Type B pancreatic cell (in vitro differentiated cells): ENCODE measurements at places on chromosomes 11 and 22.

DNA sequence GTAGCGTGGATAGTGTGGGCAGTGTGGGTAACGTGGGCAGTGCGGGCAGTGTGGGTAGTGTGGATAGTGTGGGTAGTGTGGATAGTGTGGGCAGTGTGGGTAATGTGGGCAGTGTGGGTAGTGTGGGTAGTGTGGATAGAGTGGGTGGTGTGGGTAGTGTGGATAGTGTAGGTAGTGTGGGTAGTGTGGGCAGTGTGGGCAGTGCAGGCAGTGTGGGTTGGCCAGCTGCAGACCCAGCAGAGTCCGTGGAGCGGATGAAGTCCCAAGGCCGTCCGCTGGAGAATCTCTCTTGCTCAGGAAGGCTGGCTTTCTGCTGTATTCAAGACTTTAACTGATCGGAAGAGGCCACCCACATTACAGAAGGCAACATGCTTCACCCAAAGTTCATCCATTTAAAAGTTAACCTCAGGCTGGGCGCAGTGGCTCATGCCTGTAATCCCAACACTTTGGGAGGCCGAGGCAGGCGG, 26.1 kb upstream of the KRTAP5-6 start:
- H3K27me3 ChIP-seq: peaks cover 52% of the 10 kb centered on the region
- DNase-seq: no peak
- H3K4me1 ChIP-seq: peaks cover 24% of the 10 kb centered on the region
- no peak overlapping the region for H3K4me3 ChIP-seq
- H3K27ac ChIP-seq: no peak overlapping the region

DNA sequence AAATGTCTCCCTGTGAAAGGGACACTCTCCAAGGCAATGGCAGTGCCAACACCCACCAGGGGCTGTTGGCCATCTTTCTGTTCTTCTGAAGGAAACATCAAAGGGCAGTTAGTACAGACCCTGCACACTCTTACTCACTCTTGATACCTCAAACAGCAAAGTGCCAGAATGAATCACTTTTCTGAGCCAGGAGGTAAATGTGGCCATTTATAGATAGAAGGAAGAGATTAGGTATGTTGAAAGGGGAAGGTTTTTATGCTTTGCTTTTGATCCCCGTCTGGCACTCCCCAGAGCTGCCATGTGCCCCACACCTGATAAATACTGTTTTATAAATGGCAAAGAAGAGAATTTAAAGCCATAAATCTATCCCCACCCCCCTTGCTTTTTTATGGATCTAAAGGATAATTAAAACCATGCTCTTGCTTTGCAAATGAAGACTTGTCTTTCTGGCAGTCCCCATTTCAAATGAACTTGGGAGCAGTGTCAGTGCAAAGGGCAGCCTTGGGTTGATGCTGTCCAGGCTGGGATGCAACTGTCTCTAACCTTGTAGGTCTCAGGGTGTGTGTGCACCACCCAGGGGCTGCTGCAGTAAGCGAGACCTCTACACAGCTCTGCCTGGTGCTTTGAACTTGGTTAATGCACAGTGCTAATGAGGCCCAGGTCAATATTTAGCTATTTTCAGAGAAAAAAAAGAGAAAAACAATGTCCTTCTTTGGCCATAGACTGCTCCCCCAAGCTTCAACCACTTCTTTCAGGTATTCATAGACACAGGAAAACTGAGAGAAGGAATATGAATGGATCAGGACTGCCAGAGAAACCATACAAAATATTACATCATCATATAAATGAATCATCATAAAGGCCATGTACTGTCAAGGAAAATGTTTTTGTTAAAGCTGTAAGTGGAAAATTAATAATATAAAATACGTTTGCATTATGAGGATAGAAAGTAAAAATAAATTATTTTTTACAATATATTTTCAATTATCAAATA, 207.5 kb downstream of the ETS1 start:
- H3K36me3 ChIP-seq: no peaks in the 10 kb centered on the region
- DNase-seq: no peak
- H3K4me1 ChIP-seq: peaks cover 4% of the 10 kb centered on the region

DNA sequence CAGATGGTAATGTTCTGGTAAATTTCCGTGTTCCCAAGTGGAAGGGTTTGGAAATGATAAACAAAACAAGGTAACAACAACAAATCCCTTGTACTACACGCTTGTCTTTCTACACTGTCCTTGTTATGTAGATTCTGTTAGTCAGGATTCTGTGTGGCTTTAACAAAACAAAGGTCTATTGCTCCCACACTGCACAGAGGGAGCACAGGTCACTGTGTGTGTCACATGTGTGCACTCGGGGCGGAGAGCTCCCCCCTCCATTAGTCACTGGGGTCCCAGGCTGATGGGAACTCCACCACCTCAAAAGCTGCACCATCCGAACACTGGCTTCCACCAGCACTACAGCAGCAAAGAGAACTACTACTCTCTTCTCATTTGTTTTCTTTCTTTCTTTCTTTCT, 227.9 kb downstream of the NTM start:
- no peak for DNase-seq
- no peak overlapping the region for H3K4me3 ChIP-seq
- H3K27me3 ChIP-seq: peaks cover 35% of the 10 kb centered on the region
- H3K27ac ChIP-seq: no peak overlapping the region
- H3K36me3 ChIP-seq: no peaks in the 10 kb centered on the region

GRCh38 chr11:35007277-35007676, 90.9 kb downstream of the PDHX start:
- H3K27ac ChIP-seq: no peak overlapping the region
- no peak overlapping the region for H3K4me3 ChIP-seq
- no peaks in the 10 kb centered on the region for H3K36me3 ChIP-seq
- no peak for DNase-seq

DNA sequence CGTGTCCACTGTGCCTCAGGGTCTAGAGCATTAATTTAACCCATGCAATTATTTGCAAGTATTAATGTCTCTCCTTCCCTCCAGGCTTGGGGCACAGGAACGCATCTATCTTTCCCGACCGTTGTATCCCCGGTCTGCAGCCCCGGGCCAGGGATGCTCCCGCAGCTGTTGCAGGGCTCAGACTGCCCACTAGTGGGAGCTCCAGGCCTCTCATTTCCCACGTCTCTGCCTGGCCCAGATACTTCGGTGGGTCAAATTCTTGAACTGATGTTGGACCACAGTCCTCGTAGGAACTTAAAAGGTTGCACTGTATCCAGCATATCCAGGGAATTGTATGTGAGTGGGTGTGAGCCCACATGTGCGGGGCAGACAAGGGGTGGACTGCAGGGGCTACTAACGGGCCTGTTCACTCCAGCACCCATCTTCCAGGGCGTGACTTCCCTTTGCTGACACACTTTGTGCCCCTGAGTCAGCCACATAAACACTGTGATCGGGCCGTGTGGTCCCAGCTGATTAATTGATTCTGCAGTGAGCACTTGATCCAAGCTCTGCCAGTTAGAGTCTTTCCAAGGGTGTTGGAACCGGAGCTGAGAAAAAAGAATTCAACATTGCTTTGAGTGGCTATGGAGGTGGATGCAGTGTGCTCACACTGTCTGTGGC, 451.3 kb downstream of the TBC1D22A start:
- peaks cover 3% of the 10 kb centered on the region for H3K36me3 ChIP-seq
- DNase-seq: no peak
- H3K27me3 ChIP-seq: no peaks in the 10 kb centered on the region
- no peaks in the 10 kb centered on the region for H3K4me1 ChIP-seq

GRCh38 chr11:26442131-26442530, 110.2 kb downstream of the ANO3 start:
- no peak overlapping the region for H3K27ac ChIP-seq
- DNase-seq: no peak
- H3K27me3 ChIP-seq: no peaks in the 10 kb centered on the region
- no peak overlapping the region for H3K4me3 ChIP-seq

DNA sequence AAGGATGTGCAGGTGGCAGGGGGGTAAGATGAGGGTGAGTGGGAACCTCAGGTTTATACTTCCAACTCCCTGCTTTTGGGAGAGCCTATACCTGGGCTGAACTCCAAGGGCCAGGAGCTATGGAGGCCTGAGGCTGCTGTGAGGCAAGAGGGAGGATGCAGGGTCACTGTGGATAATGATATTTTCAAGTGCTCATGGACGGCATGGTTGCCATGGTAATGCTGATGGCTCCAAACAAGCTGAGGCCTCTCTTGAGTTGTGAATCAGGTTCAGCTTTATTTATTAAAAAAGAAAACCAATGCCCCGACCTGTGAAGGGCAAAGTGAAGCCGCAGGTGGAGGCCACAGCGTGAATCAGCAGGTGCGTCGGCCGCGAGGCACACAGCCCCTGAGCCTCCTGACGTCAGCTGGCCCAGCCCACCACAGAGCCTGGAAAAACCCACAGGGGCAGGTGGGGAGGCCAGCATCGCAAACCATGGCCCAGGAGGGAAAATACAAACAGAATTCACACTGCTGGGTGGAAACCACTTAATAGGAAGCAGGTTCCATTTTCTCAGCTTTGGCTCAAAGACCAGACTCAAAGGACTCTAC, 17.4 kb upstream of the CREB3L1 start:
- H3K4me3 ChIP-seq: no peak overlapping the region
- no peaks in the 10 kb centered on the region for H3K36me3 ChIP-seq
- no peak for DNase-seq
- H3K4me1 ChIP-seq: peaks cover 5% of the 10 kb centered on the region

DNA sequence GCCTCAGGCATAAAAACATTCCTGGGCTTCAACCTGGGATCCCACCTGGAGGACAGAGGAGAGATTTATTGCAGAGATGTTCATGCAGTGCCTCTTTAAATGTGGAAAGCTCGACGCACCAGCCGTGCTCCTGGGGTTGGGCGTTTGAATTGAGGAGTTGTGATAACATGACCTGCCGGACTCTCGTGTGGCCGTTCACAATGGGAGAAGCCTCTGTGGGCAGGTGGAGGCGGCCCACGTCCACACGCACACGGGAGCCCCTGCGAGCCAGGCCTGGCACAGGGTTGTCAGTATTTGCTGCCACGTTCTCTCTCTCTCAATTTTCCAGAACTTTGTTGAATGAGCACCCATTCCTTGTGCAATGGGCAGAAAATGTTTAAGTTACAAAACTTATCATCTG, 58.3 kb upstream of the PPARA start:
- H3K4me1 ChIP-seq: peaks cover 5% of the 10 kb centered on the region
- no peak overlapping the region for H3K4me3 ChIP-seq
- no peak for DNase-seq
- no peaks in the 10 kb centered on the region for H3K27me3 ChIP-seq
- no peaks in the 10 kb centered on the region for H3K36me3 ChIP-seq
